ENCODE measurements at places on chromosomes 16 and 17.

DNA sequence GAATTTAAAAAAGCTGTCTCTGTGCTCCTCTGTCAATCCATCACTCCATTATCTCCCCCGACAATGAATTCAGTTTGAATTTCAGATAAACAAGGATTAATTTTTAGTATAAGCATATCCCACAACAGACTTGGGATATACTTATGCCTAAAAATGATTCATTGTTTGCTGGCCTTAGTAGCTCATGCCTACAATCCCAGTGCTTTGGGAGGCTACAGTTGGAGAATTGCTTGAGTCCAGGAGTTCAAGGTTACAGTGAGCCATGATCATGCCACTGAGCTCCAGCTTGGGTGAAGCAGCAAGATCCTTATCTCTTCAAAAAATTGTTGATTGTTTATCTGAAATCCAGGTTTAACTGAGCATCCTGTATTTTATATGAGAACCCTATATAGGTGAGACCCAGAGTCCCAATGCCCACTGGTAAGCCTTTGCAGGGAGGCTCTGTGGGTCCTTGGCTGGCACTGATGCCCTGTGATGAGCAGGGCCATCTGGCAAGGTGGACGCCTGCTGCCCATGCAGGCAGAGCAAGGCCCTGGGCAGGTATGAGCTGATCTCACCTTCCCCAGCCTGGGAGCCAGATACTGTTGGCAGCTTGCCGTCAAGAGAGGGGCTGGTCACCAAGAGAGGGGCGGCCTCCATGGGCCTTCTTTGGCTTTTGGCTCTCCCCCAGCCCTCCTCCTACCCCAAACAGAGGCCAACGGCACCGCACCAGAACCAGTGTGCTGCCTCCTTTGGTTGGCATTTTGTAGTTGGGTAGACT lies 158.7 kb downstream of the SEC14L1 start:
- no peak for DNase-seq

DNA sequence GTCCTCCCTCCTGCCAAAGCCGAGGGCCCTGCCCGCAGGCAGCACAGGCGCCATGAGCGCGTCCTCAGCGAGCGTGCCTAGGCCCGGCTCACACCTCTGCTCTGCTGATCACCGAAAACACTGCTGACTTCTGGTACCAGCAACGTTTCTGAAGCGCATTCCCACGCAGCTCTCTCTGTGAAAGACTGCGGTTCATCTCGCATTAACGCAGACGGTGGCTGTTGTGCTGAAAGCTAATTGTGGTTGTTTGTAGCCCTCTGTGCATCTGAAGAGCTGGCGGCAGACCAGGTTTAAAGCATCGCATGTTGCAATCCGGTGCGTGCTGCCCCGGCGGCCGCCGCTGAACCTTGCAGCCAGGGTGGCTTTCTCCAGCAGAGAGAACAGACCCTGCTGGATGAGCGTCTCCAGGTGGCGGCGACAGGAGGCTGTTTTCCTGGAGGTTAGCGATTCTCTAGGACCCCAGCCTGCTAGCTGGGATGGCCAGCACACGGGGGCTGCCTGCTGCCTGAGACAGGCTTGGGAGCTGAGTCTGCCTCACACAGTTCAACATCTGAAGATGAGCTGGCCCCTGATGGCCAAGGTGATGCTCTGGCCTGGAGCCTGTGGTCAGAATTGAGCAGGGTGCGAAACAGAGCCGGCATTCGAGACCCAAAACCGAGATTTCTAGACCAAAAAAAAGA lies 49.8 kb upstream of the CHMP6 start:
- peak; percentile 22 for DNase-seq

- DNase-seq, result no peak
Observed at GRCh38 chr17:67015001-67015400, 29.4 kb upstream of the CACNG1 start.

GRCh38 chr16:2715519-2715918 lies 4.5 kb downstream of the PRSS27 start:
- DNase-seq, result peak; percentile 51

DNA sequence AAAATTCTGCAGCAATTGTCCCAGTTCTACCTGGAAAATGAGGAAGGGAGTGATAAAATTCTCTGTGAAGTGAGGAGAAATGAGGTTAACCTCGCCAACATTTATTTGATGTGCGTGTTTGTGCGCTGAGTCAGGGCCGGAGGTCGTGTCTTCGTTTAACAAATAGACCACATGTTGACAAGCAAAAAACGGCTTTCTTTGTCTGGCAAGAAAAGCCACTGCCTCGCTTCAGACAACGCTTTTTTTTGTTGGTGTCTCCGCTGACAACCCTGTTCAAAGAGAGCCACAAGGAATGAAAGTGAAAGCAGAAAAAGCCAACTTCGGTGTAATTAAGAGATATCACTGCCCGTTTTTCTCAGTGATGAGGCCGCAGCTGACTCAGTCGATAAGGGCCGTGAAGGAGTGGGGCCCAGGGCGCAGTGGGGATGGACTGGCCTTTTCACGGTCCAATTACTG lies 510.6 kb downstream of the CDH13 start:
- peak; percentile 69 for DNase-seq

GRCh38 chr17:34624767-34625383 lies 45.5 kb downstream of the TMEM132E start:
- no peak for DNase-seq

- no peak for DNase-seq
Observed at GRCh38 chr16:85376292-85377095, 236.6 kb upstream of the GSE1 start.

DNA sequence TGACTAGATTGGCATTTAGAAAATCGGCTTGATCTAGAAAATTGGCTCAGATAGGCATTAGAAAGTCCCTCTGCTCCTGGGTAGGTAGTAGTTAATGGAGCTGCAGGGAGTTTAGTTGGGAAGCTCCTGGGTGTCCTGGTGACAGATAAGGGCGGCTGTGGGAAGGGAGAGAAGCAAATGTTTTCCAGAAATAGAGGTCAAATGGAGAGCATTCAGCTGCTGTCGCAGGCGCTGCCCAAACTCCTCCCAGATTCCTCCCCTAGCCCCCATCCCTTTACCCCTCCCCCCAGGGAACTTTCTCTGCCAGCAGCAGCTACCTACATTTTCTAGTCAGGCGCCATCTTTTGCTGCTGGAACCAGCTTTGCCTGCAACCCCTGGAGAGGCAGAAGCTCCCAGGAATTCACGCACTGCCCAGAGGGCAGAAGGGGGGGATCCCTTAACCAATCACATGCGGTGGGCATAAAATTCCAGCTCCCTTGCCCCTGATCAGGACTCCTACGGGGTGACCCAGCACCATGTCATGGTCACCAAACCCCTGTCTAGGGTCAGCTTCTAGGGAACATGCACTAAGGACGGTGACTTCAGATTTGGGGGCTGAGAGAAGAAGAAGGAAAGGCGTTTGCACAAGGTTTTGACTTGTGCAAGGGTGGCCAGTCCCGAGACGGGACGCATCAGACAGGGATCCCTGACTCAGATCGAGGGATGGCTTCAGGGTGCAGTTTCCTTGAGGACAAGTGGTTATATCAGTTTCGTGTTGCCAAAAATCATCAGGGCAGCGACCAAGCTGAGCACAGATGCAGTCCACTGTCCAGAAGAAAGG lies 43.8 kb downstream of the SOCS1 start:
- DNase-seq, result no peak

DNA sequence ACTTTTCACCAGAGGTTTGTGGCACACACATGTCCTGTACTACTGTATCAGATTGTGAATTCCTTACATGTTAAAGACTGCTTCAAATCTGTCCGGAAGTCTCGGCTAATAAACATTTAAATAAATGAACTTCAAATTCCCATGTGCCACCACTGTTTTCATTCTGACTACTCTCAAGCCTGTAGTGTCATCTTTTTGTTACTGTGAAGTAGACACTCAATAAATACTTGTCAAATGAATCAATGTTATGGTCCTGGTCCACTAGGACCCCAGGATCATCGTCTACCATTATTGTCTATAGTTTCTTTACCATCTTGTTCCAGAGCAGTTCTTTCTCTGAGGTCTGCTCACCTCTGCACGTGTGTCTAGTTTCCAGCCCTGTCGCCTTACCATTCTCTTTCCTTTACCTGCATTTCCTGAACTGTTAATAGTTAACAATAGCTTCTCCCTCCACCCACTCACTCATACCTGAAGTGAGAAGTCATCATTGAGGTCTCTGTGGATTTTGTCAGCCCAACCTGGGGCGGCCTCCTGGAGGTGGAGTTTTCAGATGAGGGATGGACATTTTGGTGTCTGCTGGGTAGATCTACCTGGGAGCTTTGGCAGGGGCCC lies 333.0 kb downstream of the SEC14L1 start:
- no peak for DNase-seq

- DNase-seq, result no peak
Observed at GRCh38 chr16:1397779-1398178, 16.7 kb downstream of the UNKL start.

GRCh38 chr16:46586011-46586577 lies 35.1 kb downstream of the SHCBP1 start:
- DNase-seq, result no peak

DNA sequence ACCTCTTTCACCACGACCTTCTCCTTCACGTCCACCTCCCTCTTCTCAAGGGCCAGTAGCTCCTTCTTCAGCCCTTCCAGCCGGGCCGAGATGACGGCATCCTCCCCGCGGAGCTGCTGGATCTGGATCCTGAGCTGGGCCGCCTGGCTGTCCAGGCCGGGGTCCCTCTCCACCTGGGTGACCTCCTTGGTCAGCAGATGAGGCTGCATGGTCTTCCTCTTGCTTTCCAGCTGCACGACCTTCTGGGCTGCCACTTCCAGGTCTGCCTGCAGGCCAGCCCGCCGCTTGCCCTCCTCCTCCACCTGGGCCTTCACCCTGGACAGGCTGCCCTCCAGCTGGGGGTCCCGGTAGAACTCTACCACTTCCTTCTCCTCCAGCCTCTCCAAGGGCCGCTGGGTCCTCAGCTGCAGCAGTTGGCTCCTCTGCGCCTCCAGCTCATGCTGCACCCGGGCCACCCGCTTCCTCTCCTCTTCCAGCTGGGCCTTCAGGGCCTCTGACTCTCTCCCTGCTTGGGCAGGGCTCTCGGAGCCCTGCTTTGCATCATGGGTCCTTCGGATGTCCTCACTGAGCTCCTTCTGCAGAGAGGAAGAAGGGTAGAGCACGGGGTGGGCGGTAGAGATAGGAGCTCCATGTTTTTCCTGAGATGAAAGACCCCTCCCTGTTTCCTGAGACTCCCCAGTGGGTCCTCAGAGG lies 9.5 kb downstream of the CDK3 start:
- no peak for DNase-seq

GRCh38 chr17:40477796-40478195 lies 23.6 kb downstream of the TNS4 start:
- DNase-seq, result no peak

All from fibroblast of skin of scalp (primary cell).